ENCODE measurements at places on chromosomes 1 and 21.
A peak's percentile ranks its signal among the peaks of the same experiment; 100 is the strongest.

DNA sequence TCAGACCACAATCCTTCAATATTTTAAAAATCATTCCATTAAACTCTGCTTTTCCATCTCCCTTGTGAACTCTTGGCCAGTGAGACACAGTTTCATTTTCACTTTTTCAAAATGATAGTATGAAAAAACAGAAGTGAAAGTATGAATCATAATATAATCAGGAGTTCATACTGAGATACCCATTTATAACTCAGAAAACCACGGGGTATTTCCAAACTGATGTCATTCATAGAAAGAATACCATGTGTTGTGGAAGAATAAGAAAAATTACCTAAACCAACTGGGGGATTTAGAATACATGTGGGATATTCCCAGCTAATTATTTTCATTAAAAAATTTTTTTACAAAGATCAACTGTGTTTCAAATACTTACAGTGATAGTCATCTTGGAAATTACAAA, 149.9 kb downstream of the MRPL39 start:
- DNase-seq: peak; percentile 87

GRCh38 chr1:56468518-56468917, 110.8 kb downstream of the PLPP3 start:
- no peak for DNase-seq

- DNase-seq: no peak
Observed at GRCh38 chr1:213539464-213539863, 448.3 kb upstream of the PROX1 start.

DNA sequence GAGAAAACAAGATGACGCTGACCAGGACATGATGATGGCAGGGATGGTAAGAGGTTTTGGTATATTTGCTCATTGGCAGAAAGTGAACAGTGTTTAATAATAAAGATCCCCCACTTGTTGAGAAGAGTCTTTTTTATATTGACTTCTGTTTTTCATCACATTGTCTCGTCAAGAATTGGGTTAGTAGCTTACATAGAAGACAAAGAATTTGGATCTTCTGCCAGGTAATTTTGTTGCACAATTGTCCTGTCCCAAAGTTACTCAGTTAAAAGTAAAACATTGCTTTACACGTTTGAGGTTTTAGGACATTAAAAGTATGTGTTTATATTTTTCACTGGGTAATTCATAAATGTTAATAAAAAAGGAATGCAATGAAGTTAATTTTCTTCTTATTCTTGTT, 48.3 kb upstream of the LAMC2 start:
- DNase-seq: no peak

- no peak for DNase-seq
Observed at GRCh38 chr1:16913181-16913832, 8.4 kb upstream of the CROCC start.

DNA sequence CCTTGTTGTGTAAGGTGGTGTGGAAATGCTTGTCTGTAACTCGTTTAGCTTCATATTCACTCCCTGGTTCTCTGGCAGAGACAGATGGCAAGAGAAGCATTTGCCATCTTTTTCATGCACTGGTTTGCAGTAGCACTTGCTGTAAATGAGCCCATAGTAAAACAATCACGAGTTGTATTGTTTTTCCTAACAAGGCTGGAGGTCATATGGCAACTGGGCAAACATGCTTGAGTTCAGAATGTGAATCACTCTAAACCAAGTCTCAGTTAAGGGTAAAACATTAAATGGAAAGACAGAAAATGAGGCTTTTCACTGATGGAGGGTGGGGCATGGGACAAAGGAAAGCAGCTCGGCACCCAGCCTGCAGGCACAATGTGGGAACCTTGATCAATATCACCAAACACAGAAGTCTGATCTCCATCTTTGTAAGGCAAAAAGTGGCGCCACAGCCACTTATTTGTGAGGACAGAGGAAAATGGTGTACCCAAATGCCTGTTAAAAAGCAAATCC, 26.5 kb upstream of the LPAR3 start:
- DNase-seq: no peak

GRCh38 chr1:226133504-226134123, 52.9 kb downstream of the ACBD3 start:
- DNase-seq: no peak

DNA sequence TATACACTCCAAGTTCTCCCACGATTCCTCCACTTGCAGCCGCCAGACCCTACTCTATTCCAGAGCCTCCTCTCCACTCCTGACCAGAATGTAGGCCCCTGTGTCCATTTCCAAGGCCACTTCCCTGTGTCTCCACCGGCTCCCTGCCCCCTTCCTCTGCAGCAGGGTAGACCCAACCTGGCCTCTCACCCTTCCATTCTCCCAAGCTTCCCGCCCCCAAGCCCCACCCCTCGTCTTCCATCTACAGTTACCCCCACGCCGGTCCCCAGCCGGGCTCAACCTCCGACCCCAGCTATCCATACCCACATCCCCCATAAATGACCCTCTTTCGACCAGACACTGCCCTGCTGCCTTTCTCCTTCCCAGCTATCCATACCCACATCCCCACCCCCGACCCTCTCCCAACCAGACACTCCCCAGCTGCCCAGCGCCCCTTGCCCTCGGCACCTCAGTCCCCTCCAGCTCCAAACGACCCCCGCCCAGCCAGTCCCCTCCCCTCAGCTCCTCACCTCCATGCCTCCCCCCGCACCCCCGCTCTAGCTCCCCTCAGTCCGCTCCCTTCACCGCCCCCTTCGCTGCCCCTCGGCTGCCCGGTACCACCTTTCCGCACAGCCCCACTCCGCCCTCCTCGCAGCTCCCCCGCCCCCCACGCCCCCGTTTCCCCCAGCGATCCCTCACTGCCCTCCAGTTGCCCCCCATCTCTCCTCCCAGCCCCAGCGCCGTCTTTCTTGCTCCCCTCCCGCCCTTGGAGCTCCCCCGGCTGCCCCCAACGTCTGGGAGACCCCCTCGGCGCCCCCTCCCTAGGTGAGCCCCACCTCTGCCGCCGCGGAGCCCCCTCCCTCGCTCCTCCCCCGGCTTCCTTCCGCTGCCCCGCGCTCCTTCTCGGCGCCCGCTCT, 670 bp downstream of the RAB3B start:
- no peak for DNase-seq

DNA sequence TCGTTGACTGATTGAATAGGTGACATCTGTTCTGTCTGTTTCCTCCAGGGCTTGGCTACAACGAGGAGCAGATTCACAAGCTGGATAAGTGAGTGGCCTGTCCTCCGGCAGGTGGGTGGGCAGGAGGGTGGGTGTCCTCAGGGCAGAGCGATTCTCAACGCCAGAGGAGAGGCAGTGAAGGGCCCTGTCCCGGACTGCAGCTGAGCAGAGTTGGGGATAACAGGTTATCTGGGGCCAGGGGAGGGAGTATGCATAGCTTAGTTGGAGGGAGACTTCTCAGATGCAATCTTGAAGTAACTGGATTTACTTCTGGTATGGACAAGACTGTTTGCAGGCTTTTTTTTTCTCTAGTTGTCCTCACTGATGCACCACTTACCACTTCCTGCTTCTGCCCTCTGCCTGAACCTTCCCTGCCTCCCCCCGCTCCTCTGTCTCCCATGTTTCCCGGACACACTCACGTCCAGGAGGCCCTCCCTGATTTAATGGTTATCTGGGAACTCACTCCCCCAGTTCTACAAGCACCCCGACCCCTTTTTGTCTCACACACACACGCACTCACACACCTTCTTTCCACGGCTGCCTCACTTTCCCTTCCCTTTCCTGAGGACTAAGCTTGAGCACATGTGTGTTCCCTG, 16.4 kb upstream of the RASSF5 start:
- no peak for DNase-seq

- peak; percentile 30 for DNase-seq
Observed at GRCh38 chr1:19336543-19336942, 24.4 kb downstream of the SLC66A1 start.

GRCh38 chr1:204361341-204361771, 1.6 kb upstream of the PLEKHA6 start:
- no peak for DNase-seq

- no peak for DNase-seq
Observed at GRCh38 chr21:25670726-25671125, 31.7 kb downstream of the JAM2 start.

- DNase-seq: no peak
Observed at GRCh38 chr1:25253911-25254310, 6.7 kb upstream of the RSRP1 start.

DNA sequence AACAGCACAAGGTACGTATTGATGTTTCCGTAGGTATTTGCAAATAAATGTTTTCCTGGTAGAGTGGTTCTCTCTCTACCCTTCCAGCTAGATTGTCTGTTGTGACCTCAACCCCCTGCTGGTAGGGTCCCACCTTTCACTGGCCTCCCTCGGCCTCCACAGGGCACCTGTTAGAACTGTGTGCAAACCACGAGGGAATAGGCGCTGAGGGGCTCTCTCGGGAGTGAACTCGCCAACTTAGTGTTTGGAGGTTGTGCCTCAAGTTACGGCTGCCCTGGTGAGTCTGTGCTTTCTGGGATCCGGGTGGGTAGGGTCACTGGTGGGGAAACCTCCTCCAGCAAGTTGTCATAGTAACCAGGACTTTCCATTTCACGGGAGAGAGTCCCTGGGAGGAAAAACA, 204.7 kb upstream of the EDN2 start:
- DNase-seq: no peak

DNA sequence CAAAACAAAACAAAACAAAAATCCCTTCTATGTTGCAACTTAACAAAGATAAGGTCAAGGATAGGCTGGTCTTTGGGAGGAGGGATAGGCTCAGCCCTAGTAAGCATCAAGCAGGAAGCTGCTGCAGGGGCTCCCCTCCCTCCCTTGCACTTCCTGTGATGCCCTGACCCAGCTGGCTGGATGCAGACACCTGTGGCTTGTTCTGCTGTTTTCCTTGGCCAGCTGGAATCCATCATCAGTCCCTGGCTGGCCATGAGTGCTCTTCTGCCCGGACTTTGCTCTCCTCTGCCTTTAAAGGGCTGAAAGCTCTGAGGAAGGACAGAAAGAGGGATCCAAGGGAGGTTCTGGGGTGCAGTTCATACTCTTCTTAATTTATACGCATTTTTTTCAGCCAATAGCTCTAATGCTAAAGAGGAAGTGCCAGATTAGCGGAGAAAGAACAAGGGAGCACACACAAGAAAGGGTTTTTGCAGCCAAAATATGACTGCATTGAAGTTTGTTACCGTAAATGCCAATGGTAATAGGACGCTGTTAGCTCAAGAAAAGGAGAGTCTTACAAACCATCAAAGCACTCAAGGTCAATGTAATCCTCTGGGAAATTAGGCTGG, 19.9 kb upstream of the UBE2U start:
- no peak for DNase-seq

DNA sequence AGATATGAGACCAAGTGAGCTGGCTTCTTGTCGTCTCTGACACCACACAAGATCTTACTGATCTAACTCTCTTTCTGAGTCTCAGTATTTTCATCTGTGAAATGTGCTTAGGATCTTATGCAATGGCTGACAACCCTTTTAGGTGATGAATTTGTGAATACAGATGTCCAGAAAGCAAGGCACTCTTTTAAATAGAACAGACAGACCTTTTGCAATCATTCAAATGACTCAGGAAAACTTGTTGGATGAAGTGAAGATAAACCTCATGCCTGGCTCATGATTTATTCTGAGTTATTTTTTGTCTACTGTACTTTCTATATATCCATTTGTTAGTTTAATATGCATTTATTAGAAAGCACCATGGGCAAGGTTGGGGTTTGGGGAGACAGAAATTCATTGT, 411.3 kb downstream of the PTPRU start:
- DNase-seq: no peak

- DNase-seq: peak; percentile 49
Observed at GRCh38 chr1:233357595-233358397, 30.3 kb downstream of the MAP3K21 start.

DNA sequence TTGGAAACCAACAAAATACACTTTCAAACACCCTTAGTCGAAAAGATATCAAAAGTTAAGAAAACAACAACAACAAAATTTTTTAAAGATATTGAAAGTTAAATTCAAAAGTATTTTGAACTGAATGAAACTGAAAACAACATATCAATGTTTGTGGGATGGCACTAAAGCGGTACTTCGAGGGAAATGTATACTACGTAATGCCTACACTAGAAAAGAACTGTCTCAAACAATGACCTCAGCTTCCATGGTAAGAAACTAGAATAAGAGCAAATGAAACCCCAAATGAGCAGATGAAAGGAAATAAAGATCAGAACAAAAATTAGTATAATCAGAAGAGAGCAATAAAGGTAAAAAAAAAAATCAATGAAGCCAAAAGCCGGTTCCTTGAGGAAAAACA, 6.1 kb downstream of the CBR1 start:
- DNase-seq: peak; percentile 10

DNA sequence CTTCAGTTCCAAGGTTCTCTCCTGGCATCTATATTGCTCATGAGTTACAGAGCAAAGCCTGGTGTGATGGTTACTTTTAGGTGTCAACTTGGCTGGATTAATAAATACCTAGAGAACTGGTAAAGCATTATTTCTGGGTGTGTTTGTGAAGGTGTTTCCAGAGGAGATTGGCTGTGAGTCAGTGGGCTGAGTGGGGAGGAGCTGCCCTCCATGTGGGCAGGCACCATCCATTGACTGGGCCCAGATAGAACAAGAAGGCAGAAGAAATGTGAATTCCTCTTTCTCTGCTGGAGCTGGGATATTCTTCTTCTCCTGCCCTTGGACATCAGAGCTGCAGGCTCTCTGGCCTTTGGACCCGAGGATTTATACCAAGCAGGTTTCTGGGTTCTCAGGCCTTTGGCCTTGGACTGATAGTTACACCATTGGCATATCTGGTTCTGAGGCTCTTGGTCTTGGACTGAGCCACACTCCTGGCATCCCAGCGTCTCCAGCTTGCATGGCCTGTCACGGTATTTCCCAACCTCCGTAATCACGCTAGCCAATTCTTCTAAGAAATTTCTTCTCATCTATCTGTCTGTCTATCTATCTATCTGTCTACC, 44.5 kb downstream of the B3GALT5 start:
- DNase-seq: no peak

GRCh38 chr1:228123505-228123904, 14.4 kb upstream of the MRPL55 start:
- no peak for DNase-seq

DNA sequence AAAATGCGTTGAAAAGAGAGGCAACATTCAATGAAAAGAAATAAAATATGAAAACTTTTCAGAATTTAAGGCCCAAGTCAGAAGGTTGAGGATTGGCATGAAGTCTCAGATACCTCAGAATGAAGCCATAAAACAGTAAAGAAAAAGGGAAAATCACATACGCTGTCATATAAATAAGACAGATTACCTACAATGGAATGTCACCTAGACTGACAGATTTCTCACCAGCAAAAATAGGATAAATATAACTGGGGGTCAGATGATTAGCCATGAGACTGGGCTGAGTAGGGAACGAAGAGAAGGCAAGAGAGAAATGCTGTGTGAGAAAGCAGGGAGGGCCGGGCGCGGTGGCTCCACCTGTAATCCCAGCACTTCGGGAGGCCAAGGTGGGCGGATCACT, 51.6 kb upstream of the DESI2 start:
- DNase-seq: no peak

DNA sequence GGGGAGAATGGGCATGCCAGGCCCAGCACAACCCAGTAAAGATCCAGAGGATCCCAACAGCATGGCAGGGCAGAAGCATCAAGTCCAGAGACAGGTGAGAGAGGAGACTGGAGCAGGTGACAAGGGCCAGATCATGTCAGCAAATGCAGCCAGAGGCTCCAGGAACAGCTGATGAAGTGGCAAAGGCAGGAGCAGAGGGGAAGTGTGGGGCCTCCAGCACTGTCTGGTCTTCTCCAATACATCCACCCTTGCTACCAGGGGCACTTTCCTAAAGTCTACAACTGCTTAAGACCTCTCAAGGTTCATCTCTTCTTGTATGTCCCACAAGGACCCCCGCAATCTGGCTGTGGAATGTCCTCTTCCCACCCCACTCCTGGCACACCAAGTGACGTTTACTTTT, 17.4 kb downstream of the FAM163A start:
- DNase-seq: no peak
